ENCODE measurements at places on chromosomes 3 and 15.
A peak's percentile ranks its signal among the peaks of the same experiment; 100 is the strongest.

- no peak for DNase-seq
These were observed 57.3 kb downstream of the DIPK2A start for GRCh38 chr3:144028798-144029411.

GRCh38 chr3:167078070-167078622, 302.0 kb downstream of the ZBBX start:
- DNase-seq = no peak

- no peak for DNase-seq
These were observed 135.3 kb upstream of the LMCD1 start for GRCh38 chr3:8366219-8366810.

- no peak for DNase-seq
These were observed 78.3 kb downstream of the B3GALNT1 start for GRCh38 chr3:161026612-161027510.

- DNase-seq = no peak
These were observed 56.7 kb upstream of the UBE2Q2 start for GRCh38 chr15:75786575-75786947.

DNA sequence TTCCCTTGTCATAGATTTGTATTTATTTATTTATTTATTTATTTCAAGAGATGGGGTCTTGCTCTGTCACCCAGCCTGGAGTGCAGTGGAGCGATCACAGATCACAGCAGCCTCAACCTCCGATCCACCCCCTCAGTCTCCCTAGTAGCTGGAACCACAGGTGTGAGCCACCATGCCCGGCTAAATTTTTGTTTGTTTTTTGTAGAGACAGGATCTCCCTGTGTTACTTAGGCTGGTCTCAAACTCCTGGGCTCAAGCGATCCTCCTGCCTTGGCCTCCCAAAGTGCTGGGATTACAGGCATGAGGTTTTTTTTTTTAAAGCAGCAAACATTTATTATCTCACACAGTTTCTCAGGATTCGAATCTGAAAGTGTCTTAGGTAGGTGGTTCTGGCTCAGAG, 2.5 kb downstream of the TTBK2 start:
- no peak for DNase-seq

- DNase-seq = no peak
These were observed 3.9 kb downstream of the SCN5A start for GRCh38 chr3:38645601-38646000.

DNA sequence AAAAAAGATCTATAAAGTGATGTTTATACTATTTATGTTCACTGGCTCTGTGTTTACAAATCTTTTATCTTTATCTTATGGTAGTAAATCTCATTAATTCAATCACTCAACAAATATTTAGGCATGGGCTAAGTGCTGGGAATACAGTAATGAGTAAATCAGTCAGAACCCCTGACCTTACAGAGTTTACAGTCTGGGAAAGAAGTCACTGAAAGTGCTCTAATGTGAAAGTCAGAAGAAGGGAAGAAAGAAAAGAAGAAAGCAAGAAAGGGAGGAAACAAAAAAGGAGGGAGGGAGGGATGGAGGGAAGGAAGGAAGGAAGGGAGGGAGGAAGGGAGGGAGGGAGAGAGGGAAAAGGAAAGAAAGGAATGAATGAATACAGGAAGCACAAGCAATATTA, 96.8 kb upstream of the SOX2 start:
- no peak for DNase-seq

DNA sequence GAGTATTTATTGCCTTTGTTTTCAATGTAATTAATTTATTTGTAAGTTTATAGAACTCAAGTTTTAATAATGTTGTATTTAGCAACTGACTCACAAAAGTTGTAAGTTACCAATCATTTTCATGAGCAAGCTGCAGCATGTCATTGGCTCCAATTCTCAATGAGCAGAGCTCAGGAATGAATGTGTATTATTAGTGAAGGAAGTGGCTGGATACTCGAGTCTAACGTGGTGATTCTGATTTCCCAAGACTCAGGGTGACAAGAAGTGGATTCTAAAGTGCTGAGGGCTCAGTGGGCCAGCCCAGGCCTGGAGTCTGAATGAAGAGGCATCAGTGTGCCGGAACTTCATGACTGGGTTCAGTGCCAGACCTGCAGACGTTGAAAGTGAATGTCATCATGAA, 39.6 kb downstream of the CLDN11 start:
- no peak for DNase-seq

- peak; percentile 68 for DNase-seq
These were observed 7.6 kb downstream of the RTP2 start for GRCh38 chr3:187694801-187695200.
